ENCODE measurements at places on chromosomes 6 and 20.

- DNase-seq = no peak
Observed at GRCh38 chr6:169816054-169816453, 64.6 kb downstream of the ERMARD start.

- DNase-seq = no peak
Observed at GRCh38 chr6:158506601-158507000, 53.3 kb upstream of the TMEM181 start.

- no peak for DNase-seq
Observed at GRCh38 chr20:52104546-52105441, 86.8 kb downstream of the ZFP64 start.

- no peak for DNase-seq
Observed at GRCh38 chr6:118370722-118371121, 177.4 kb upstream of the PLN start.

- no peak for DNase-seq
Observed at GRCh38 chr6:25872814-25873213, 1.2 kb downstream of the SLC17A3 start.

- DNase-seq = peak; percentile 14
Observed at GRCh38 chr6:40477246-40478126, 109.7 kb downstream of the LRFN2 start.

- no peak for DNase-seq
Observed at GRCh38 chr6:10569392-10570127, 48.4 kb downstream of the GCNT2 start.

GRCh38 chr20:1955217-1955616 lies 38.6 kb downstream of the PDYN start:
- no peak for DNase-seq

GRCh38 chr6:38476141-38476540 lies 163.6 kb downstream of the BTBD9 start:
- no peak for DNase-seq

- DNase-seq = no peak
Observed at GRCh38 chr6:136739501-136739900, 52.8 kb downstream of the MAP3K5 start.

DNA sequence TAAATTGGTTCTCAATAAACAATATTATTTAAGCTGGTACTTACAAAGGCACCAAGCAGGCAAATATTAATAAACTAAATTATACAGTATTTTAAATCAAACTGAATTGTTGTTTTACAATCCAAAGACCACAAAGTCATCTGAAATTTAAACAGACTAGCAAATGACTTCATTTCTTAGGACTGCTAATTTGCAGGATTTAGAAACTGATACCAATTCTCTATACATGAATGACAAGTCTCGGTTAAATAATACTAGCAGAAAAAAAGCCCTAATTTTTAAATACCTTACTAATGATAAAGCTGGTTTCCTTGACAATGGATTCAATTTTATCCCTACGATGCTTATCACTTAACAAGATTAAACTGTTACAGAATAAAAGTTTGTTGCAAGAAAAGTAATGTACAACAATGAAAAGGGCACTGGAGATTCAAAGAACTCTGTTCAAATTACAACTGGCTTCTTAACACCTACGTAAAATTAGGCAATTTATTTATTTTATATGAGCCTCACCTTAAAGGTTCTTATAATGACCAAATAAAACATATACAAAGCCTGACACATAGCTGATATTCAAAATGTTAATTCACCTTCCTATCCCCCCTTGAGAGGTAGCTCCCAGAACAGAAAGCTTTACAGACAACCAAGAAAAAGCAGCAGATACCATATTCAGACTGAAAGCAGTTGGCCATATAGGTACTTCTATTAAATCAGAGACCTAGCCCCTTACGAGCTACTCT lies 33.1 kb downstream of the HBS1L start:
- DNase-seq = no peak

DNA sequence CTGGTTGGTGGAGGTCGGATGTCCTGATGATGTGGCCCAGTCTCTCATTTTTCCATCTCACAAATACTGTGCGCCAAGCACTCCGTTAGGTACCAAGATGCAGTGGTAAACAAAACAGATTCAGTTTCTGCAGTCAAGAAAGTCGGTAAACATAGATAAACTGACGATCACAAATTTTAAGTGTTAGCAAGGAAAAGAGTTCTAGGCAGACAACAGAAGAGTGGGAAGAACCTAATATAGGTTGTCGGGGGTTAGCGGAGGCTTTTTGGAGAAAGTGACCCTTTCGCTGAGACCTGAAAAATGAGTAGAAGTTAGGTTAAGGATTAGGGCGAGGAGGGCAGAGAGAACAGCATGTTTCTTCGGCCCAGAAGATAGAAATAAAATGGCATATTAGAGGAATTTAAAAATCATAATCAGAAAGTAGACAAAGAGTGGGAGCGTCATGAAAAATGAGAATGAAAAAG lies 514 bp downstream of the ORC3 start:
- DNase-seq = no peak

DNA sequence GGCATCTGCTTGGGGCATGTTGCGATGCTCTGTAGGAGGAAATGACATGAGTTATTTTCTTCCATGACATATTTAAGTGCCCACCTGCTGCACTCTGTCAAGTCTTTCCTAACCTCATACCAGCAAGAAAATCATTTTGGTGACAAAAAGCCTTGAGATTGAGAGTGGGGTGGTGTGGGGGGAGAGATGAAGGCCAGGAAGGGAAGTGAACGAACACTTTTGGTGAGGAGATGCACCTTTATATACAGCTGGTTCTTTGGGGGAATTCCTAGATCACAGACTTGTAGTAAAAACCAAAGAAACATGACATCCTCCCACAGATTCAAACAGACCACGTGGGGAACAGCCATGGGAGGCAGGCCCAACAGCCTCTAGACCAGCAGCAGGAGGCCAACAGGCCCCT lies 26.1 kb downstream of the NCOA5 start:
- no peak for DNase-seq

DNA sequence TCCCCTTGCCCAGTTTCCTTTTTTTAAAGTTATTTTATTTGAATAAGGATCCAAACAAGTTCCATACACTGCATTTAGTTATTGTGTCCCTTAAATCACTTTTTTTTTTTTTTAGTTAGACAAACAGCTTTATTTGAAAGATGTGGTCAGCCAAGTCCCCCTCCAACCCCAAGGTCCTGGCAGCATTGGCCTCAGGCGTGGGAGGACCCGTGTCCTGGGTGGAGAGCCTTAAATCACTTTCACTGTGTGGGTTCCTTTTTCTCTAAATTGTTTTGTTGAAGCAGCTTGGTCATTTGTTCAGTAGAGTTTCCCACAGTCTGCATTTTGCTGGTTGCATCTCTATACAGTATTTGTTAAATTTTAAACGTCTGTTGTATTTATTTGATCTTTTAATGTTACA lies 5.2 kb upstream of the TBCC start:
- DNase-seq = no peak

DNA sequence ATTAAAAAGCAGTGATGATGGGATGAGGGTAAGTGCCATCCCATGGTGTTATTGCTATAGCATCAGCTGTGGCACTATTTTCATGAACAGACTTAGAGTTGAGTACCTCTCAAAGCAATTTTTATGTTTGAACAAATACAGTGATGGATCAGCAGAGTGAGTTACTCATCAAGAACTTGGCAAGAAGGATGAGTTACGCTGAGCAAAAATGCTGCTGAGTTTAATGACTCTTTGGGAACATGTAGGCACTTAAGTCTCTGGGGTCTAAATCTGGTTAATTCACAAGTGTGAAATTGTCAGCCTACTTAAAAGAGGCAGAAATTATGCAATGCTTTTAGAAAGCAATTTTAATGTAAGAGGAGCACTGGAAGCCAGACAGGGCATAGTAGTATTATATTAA lies 78.5 kb upstream of the AHI1 start:
- DNase-seq = no peak

DNA sequence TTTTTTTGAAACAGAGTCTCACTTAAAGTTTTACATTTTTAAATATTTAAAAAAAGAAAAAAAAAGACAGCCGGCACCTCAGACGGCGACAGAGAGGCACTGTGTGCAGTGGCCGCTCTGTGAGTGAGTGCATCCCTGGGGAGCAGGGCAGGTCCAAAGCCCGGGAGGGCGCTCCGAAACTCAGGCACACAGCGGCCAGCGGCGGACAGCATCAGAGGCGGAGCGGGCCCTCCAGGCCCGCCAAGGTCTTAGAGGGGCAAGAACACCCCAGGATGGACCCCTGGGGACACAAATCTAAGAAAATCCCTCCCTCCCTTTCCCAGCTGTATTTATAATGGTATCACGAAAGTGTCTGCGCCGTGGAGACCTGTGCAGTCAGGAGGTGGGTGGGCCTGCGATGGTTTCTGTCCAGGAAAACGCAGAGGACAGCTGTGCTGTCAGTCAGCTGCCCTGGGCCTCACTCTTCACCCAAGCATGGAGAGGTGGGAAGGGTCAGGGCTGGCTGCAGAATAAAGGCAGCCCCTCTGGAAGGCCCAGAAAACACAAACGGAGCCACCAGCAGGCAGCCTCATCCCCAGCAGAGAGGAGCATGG lies 43.8 kb downstream of the TAF4 start:
- no peak for DNase-seq

GRCh38 chr6:122184401-122184827 lies 215.0 kb upstream of the HSF2 start:
- no peak for DNase-seq

DNA sequence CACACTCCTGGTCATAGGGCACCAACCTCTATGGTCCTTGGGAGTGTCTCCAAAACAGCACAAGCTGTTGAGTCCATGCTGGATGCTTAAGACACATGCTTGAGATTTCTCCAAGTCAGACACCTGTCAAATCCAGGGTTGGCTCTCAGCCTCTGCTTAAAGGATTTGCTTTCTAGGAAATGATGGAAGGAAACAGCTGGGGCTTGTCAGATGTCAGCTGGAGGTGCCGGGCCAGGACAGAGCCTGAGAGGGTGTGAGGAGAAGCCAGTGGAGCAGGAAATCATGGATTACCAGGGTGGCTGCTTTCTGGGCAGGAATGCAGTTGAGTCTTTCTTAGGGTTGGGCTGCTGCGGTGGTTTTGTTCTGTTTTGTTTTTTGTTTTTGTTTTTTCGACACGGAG lies 83.0 kb upstream of the FAM184A start:
- no peak for DNase-seq

DNA sequence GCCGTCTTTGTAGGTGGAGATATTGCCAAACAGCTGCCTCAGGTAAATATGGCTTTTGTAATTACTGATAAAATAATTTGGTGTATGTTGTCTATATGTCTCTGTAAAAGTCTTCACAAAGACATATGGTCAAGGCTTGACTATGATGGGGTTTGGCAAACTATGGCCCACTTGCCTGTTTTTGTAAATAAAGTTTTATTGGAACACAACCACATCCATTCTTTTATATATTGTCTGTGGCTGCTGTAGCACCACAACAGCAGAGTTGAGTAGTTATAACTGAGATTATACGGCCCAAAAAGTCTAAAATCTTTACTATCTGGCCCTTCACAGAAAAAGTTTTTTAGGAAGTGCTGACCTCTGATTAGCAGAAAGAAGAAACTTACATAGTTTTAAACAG lies 133.6 kb downstream of the DNAH8 start:
- DNase-seq = no peak

- DNase-seq = no peak
Observed at GRCh38 chr20:57325632-57326356, 3.8 kb upstream of the SPO11 start.

DNA sequence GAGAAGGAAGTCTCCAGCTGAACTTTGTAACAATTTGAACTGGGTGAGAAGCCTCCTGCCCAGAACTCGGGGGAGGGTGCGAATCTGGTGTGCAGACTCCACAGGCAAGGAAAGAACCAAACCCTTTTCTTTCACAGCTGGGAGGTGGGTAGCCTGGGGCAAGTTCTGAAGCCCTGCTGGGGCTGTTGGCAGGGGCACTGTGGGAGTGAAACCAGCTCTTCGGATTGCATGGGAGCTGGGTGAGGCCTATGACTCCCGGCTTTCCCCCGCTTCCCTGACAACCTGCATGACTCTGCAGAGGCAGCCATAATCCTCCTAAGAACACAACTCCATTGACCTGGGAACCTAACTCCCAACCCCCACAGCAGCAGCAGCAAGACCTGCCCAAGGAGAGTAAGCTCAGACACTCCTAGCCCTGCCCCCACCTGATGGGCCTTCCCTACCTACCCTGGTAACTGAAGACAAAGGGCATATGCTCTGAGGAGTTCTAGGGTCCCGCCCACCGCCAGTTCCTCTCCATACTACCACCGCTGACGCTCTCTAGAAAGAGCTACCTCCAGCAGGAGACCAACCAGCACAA lies 37.5 kb downstream of the SOD2 start:
- no peak for DNase-seq

DNA sequence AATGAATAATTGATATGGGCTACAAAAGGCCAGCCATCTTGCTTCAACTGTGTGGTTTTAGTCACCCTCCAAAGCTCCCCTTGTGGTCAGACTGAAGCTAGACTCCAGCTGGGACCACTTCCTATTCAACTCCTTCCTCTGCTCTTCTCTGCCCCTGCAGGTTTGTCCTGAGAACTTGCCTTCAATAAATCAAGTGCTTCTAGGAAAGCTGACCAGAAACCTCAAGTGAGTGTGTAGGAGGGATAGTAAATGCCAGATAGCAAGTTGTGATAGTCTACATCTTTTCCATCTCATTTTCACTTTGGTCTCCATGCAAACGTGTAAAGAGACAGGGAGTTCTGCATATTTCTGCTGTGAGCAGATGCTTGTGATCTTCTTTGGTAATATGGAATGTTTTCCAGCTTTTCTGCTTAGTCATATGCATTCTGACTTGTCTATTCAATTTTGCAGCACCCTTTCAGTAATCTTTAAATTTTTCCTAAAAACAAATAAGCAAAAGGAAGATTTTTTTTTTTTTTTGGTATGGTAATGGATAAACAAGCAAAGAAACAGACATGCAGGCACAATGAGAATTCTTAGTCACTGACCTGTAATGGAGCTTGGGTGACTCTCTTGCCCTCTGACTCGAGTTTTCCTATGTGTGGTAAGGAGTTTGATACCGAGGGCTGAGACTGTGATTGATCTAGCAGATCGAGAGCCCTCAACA lies 201.3 kb upstream of the BTBD3 start:
- no peak for DNase-seq

GRCh38 chr6:158991017-158991723 lies 8.8 kb downstream of the RSPH3 start:
- DNase-seq = no peak

GRCh38 chr6:25649611-25650010 lies 2.4 kb upstream of the SCGN start:
- no peak for DNase-seq

DNA sequence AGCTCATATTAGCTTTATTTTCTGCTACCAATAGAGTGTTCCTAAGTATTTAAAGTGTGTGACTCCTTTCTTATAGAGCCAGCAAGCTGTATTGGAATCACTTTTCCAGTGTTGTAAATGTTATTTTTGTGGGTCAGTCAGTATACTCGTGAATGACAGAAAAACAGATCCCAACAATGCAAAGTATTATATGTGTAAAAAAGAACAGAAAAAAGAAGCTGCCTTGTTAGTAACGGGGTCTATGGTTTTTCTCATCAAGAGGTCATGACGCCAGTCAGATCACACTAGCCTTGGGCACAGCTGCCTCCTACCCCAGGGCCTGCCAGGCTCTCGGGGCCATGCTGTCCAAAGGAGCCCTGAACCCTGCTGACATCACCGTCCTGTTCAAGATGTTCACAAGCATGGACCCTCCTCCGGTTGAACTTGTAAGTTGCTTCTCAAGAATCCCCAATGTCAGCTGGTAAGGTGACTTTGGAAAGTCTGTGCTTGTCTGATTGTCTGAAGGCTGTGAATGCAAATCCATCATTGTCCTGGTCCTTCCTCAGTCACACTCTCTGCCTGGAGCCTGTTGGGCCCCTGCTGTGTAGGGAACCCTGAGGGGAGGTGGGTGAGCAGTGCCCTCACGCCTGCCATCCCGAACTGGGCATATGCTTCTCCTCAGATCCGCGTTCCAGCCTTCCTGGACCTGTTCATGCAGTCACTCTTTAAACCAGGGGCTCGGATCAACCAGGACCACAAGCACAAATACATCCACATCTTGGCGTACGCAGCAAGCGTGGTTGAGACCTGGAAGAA lies 9.8 kb downstream of the NELFCD start:
- no peak for DNase-seq
